ENCODE measurements at places on chromosomes 16 and 17.

- DNase-seq = no peak
Observed at GRCh38 chr17:2705263-2705662, 6.3 kb downstream of the CLUH start.

- peak; percentile 27 for DNase-seq
Observed at GRCh38 chr17:56908001-56908542, 5.8 kb downstream of the TRIM25 start.

GRCh38 chr17:82458885-82459424 is 414 bp downstream of the NARF start:
- peak; percentile 60 for DNase-seq

- no peak for DNase-seq
Observed at GRCh38 chr16:30667361-30667905, 9.2 kb downstream of the FBRS start.

DNA sequence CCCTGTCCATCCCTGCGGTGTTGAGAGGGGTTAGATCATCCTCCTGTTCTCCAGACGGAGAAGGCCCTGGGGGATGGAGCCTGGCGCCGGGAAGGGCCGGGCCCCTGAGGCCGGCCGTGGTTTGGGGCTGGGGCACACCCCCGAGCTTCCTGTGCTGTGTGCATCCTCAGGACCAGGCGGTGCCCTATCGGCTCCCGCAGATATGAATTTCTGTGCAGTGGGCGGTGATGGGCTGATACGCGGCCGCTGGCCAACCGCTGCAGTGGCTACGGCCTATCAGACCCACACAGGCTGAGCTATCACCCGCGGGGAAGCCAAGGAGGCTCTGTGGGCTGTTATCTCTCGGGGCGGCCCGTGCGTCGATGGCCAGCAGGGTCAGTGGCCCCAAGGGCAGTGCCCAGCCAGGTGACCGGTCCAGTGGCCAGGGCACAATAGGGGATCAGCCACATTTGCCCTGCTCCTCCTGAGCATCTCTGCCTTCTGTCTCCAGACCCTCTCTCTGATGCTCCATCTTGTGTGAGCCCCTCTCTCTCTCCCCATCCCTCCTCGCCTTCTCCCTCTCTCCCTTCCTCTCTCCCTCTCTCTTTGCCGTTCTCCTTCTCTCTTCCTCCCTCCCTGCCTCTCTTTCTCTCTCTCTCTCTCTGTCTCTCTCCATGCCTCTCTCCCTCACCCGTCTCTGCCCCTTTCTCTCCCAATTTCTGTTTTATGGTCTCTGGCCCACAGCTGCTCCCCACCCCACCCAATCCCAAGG is 38.7 kb downstream of the ZFPM1 start:
- no peak for DNase-seq

DNA sequence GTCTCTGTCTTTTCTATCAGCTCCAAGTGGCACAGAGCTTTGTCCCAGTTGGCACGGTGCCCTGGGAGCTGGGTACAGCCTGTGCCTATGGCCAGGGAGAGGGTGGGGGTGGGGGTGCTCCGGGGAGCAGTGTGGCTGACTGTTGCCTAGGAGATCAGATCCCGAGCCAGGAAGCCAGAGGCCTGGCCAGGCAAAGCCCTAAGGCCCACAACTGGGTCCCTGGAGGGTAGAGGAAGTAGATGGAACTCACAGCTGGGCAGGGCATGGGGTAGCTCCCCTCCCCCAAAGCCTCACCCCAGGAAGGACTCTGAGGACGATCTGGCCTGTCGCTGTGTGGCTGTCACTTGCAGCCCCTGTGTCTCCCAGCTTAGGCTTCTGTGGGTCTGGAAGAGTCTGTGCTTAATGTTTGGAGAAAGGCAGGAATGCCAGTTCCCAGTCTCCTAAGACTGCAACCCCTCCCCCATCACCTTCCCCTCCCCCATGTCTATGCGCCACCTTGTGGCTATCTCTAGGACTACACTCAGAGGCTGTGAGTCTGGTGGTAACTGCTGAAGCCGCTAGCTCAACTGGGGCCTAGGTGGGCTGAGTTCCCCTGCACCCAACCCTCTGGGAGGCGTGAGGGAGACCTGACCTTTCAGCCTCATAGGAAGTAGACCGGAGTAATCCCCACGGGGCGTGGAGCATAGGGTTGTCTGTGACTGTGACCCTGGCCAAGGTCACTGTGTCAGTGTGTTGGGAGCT is 12.6 kb downstream of the THRA start:
- peak; percentile 76 for DNase-seq

DNA sequence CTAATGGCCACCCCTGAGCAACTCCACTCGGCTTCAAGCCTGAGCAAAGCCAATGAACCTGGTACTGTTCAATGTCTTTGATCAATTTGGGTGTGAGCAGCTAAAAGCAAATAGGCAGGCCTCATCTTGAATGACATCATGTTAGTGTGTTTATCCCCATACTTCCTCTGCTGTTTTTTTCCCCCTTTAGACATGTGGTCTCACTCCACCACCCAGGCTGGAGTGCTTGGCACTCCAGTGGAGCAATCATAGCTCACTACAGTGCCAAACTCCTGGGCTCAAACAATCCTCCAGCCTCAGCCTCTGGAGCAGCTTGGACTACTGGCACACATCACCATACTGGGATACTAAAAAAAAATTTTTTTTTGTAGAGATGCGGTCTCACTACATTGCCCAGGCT is 75.4 kb downstream of the ARHGAP17 start:
- no peak for DNase-seq

DNA sequence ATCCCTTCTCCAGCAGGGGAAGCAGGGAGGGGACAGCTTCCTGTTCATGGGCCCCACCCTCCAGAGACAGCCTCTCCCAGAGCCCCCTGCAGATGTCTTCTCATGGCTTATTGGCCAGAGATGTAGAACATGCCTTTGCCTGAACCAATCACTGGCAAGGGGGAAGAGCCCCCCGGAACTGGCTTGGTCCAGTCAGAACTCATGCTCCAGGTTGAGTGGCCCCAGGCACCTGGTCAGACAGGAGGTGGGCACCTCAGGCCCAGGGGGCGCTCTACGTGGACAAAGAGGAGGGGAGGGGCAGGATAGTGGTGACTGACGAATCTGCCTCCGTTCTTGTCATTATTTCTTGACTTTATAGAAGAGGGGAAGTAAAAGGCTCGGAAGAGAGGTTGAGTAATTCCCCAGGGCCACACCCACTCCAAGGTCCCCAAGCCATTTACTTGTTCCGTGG is 23.6 kb downstream of the RAB11FIP4 start:
- DNase-seq = no peak

DNA sequence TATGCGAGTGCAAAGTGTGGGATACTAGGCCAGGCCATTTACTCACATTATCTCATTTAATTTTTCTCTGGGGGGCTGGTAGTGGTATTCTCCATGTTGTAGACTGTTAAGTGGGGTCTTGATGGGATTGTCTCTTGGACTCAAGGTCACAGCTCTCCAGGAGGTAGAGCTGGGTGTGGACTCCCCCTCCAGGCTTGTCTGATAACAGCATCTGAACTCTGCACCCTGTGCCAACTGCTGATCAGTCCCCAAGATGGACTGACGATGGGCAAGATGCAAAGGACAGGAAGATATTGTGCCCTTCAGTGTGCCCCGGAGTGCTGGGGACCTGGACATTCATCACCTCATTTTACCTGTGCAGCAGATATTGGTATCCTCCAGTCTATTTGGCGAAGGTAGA is 147.8 kb downstream of the MSI2 start:
- DNase-seq = no peak

DNA sequence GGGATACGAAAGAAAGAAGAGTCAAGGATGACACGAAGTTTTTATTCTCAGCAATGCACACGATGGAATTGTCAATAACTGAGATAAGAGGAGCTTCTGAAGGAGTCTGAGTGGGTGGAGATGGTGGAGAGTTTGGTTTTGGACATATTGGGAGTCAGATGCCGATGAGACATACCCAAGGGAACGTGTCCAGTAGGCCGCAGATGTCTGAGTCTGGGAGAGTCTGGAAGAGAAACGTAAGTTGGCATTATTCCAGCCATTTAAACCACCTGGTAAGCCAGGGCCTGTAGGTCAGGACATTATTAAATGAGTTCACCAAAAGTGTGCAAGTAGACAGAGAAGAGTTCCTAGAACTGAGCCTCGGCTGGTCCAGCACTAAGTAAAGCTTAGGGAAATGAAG is 478.3 kb upstream of the CDH5 start:
- DNase-seq = no peak

- no peak for DNase-seq
Observed at GRCh38 chr17:81939881-81940385, 2.8 kb upstream of the PYCR1 start.

DNA sequence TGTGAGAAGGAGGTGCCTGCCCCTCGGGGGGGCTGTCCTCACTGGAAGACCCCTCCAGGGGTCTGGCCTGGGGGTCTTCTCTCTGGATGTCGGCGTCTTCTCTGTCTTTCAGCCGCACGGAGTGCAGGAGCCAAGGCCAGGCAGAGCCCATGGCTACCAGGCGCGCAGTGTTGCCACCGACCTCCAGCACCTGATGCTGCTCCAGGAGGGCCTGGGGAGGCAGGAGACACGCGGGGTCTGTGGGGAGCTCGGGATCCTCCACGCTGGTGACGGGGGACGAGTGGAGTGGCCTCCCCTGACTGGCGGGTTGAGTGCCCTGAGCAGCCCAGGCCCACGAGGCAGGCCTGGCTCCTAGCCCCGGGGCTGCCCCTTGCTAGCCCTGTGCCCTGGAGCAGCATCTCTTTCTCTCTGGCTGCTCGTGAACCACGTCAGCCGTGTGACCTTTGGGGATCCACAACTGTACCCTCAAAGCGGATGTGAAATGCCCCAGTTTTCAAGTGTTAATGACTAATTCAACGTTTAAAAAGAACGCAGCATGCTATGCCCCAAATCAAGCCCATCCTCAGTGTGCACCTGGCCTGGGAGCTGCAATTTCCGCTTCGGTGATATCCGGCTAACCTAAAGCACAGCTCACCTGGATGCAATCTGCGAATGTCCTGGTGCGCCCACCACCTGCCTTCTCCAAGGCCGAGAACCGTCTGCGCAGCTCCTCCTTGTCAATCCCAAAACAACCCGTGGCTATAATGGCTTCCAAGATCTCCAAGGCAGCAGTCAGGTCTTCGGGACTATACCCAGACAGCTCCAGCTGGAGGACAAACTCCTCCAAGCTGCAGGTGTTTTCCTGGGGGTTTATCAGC is 62.9 kb downstream of the IL21R start:
- peak; percentile 39 for DNase-seq
